HL-60 (cell line): ENCODE measurements at places on chromosomes 16 and 17.

- DNase-seq, result no peak
Observed at GRCh38 chr17:81059026-81059425, 24.1 kb downstream of the BAIAP2 start.

DNA sequence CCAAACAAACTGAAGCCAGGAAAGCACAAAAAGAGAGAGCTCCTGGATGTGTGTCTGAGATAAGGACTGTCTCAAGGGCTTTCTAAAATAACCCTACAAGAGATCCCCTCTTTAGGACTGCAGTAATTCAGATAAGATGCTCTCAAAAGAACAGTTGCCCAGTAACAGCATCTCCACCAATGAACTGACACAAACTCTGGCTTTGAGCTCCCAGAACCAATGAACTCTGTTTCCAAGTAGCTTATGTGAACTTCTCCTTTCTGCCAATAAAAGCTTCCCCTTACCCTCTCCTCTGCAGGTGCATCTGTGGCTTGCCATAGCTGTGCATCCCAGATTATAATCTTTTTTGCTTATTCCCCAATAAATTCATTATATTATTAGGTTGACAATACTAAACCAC lies 421.5 kb downstream of the SLC39A11 start:
- no peak for DNase-seq

- DNase-seq, result no peak
Observed at GRCh38 chr17:47687748-47688147, 6.2 kb upstream of the TBKBP1 start.

DNA sequence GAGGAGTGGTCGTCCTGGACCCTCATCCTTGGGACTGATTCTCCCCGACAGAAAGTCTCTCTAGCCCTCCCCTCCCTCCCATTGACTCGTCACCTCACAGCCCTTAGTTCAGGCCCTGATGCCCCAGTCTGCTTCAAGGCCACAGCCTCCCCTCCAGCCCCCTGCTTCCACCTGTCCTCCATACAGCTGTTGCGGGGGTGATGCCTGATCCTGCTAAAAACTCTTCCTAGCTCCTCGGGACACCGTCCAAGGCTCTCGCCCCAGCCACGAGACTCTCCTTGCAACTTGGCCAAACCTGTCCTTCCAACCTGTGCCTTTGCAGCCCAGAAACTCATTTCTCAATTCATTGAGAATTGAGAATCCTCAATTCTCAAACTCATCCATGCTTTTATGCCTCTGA lies 6.8 kb downstream of the STAC2 start:
- no peak for DNase-seq

- no peak for DNase-seq
Observed at GRCh38 chr17:34182036-34182803, 72.9 kb upstream of the CCL2 start.

- DNase-seq, result no peak
Observed at GRCh38 chr17:78342449-78343186, 17.3 kb downstream of the SOCS3 start.

- no peak for DNase-seq
Observed at GRCh38 chr17:38429476-38430100, 1.3 kb downstream of the ARHGAP23 start.

DNA sequence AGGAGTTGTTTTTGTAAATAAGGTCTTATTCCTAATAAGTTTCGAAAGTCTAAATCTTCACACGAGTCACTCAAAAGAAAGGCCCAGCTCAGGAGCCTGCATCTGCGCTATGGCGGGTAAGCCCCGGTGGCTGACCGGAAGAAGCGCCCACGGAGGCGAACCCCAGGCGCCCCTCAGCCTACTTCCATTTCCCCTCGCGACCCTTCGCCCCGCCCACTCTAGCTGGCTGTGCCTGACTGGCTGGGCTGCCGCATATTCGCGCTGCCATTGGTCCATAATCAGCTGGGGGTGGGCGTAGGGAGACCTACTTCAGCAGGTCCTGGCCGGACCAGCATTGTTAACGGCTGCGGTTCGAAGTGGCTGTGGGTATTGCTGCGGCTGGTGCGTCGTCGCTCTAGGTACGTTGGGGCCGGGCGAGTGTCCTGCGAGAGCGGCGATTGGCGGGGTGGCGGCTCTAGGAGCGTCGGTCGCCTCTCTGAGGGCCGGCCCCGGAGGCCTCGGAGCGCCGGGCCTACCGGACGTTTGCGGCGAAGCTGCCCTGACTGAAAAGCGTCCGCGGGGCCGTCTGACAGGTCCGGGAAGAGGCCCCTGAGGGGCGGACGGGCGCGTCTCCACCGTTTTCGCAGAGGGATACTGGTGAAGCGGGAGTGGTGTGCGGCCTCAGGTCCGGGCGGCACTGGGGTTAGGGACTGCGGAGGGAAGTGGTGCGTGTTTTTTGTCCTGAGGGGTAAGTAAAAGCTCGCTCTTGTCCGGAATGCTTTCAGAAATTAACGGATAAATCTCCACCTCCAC lies at the start of gene ATF7IP2:
Gene ATF7IP2 (plus strand): TSS at position 337 of the 792 bp plus-strand sequence. CDS start 44,560 bp downstream, outside the sequence.
- DNase-seq, result peak; percentile 96

DNA sequence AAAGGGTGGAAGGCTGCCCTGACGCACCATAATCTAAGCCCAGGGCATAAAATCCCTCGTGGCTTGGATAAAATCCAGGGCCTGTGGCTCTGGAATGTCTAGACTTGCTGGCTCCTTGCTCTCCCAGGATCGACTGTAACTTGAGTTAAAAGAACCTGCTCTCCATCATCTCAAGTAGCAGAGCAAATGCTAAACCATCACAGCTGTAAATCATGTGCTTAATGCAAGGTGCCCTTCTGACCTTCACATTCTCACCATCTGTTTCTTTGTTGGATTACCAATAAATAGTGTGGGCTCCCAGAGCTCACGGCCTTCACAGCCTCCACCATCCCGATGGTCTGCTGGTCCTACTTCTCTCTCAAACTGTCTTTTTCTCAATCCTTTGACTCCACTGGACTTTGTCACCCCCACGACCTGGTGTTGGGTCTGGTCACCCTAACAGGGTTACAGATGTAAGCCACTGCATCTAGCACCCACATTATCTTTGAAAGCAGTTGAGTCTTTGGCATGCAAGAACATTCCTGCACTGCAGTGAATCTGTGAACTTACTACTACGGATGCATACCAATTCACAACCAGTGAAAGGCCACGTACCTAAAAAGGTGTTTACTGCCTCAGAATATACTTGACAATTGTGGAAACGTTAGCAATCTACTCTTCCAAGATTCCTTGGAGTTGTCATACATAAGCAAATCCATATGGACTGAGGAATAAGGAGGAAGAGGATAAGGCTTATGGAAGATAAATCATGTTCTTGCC lies 15.3 kb downstream of the RSL1D1 start:
- no peak for DNase-seq

GRCh38 chr16:52165961-52166360 lies 381.0 kb downstream of the TOX3 start:
- no peak for DNase-seq
